NCI-H2081 treated with DMSO at 0.1 percent for 48 hours (cell line): ENCODE measurements at places on chromosomes 16 and 17.

DNA sequence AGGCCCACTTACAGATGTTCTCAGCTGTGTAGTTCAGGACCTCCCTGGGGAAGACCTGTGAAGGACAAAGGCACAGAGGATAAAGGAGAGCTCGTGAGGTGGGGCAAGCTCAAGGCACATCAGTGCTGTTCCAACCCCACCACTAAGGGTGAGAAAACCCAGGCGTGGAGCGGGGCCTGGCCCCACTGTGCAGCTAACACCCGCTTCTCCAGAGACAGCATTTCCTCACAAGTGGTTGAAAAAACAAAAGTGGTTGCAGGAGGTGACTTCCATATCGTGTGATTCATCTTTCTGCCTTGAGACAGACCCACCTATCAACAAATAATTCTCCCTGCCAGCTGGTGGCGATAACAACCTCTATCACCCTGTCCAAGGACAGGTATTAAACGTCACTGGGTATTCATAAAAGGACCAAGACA lies 30.0 kb downstream of the SNN start:
- no peak for DNase-seq

DNA sequence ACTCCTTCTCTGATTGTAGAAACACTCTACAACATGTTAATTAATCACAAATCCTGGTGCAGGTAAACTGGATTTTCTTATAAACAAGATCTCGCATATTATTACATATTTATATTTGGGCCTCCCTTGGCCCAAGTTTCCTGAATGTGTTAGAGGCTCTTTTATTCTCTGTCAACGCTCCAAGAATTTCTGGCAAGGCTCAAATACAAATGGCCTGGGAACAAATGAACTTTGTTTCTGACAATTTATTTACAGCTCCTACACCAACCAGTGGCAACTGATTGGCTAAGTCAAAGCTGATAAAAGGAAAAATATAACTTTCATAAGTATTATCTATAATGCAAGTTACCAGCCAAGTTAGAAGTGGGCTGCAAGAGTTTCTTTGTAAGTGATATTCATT lies 64.9 kb upstream of the CORO6 start:
- no peak for DNase-seq

DNA sequence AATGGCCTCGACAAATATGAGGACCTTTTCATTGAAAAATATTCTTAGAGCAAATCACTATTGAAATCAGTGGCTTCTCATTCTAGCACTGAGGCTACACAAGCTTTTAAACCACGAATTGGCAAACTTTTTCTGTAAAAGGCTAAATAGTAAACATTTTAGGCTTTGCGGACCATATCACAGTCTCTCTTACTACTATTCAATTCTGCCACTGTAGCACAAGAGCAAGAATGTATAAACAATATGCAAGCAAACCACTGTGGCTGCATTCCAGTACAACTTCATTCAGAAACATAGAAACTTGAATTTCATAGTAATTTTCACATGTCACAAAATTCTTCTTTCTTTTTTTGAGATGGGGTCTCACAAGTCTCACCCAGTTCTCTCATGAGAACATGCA lies 49.1 kb downstream of the PHLPP2 start:
- DNase-seq: no peak

DNA sequence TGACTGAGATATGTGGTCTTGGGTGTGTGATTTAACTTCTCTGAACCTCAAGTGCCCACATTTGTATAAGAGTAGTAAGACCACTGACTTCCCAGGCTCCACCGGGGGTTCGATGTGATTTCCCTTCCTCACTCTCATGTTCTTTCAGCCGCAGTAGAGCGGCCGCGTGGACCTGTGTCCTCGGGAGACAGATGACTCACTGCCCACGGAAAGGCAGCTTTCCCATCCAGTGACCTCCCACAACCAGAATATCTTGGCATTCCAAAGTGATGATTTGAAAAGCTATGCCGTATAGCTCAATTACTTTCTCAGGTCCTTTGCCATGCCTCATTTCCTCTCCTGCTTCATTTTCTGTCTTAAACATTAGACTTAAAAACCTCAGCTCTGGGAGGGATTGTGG lies 73.6 kb downstream of the IL21R start:
- no peak for DNase-seq

- DNase-seq: no peak
Observed at GRCh38 chr17:6525731-6526130, 30.6 kb downstream of the PITPNM3 start.
